ENCODE measurements at places on chromosomes 13 and 19.

DNA sequence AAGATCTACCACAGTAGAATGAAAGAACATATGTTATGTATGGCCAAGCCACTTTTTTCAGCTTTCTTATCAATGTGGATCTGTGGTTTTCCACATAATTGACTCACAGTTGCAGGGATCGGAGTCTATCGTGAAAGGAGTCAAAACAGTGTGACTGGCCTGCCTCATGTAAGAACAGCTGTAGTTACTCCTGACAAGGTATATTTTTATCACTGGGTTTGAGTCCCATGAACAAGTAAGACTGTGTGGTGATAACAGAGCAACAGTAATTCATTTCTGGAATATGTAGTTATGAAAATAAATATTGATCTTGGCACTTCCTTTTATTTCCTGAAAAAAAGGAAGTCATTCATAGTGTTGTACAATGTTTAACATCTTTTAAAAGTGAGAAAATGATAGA, 416.6 kb downstream of the KLF12 start:
- DNase-seq: no peak

GRCh38 chr13:34733721-34734120, 208.3 kb upstream of the NBEA start:
- DNase-seq: no peak

- DNase-seq: no peak
Measured at GRCh38 chr13:43235028-43235427, 211.6 kb downstream of the DNAJC15 start.

- no peak for DNase-seq
Measured at GRCh38 chr13:19062801-19063200, 118.8 kb downstream of the TUBA3C start.

DNA sequence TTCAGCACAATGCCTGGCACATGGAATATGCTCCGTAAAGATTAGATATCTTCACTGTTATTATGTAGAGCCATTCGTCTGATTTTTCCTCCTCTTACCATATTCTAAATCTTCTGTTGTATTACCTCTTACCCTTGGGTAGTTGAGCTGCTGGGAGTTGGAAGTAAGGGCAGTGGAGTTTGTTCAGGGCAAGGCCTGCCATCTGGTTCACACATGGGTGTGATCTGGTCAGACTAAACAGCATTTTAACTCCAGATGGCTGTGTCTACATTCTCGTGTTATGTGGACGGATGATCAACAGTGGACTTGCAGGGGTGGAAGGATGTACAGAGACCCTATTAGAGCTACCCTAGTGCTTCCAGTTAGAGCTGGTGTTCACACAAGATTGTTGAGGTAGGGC, 164.9 kb downstream of the ZIC5 start:
- DNase-seq: no peak

DNA sequence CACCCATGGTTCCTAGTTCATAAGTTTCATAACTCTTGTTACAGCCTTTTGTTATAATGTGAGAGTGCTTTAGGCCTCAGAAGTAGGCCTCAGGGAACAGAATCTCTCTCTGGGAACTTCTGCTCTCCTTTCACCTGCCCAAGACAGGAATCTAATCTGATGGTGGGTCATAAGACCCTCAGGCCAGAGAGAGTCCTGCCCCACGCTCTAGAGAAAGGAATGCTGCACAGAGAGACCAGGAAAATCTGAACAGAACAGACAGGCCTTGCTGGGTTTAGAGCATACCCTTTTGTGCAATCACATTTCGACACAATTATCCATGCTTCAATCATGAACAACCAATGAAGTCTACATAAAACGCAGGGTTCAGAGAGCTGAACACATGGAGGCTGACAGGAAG, 3.4 kb upstream of the DIAPH3 start:
- no peak for DNase-seq

- DNase-seq: no peak
Measured at GRCh38 chr19:39951065-39951650, 16.7 kb upstream of the FCGBP start.

DNA sequence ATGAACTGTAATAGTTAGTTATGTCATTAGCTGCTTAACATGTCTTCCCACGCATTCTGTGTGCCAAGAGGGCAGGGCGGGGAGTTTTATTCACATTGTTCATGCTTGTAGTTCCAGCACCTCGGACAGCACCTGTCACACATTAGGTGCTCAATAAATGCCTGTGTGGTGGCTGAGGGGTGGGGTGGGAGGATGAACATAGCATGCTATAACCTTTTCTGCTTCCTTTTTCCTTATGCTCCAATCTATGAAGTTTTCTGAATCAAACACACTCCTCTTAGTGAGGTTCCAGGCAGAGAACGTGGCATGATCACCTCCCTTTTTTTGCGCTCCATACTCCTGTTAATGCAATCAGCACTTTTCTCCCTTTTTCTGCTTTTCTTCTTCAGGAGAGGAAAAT, 15.8 kb upstream of the PTPRS start:
- DNase-seq: no peak

DNA sequence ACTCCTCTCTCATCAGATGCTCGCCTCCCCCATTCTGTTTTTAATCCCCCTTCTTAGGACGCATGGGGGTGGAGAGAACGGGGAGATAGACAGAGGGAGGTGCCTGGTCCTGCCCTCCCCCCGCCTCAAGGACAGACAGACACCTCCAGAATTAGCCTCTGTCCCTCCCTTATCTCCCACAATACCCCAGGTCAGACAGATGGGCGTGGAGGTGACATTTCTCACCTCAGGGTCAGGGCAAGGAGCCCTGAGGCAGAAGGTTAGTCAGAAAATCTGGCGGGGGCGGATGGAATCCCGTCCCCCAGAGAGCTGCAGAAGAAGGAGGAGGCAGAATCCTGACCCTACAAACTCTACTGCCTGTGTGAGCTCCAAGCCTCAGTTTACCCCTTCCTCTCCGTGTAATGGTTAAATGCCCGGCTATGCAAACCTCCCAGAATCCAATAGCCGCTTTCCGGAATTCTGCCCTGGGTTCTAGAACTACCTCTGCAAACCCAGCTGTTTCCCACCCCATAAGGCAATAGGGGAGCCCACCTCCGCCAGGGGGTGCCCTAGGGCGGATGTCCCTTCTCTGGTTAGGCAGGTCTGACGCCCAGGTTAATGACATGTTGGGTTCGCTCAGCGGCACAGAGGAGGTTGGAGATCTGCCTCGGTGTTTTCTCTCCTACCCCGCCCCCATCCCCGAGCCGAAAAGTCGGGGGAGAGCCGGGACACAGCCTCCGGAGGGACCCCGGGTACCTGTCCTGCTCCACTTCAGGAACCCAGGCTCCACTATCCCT, 900 bp downstream of the PPP1R13L start:
- no peak for DNase-seq

GRCh38 chr13:37295071-37295470, 189.6 kb upstream of the CSNK1A1L start:
- no peak for DNase-seq

- no peak for DNase-seq
Measured at GRCh38 chr13:31956980-31957644, 74.5 kb upstream of the FRY start.

- DNase-seq: no peak
Measured at GRCh38 chr13:39474600-39474999, 128.4 kb downstream of the LHFPL6 start.

DNA sequence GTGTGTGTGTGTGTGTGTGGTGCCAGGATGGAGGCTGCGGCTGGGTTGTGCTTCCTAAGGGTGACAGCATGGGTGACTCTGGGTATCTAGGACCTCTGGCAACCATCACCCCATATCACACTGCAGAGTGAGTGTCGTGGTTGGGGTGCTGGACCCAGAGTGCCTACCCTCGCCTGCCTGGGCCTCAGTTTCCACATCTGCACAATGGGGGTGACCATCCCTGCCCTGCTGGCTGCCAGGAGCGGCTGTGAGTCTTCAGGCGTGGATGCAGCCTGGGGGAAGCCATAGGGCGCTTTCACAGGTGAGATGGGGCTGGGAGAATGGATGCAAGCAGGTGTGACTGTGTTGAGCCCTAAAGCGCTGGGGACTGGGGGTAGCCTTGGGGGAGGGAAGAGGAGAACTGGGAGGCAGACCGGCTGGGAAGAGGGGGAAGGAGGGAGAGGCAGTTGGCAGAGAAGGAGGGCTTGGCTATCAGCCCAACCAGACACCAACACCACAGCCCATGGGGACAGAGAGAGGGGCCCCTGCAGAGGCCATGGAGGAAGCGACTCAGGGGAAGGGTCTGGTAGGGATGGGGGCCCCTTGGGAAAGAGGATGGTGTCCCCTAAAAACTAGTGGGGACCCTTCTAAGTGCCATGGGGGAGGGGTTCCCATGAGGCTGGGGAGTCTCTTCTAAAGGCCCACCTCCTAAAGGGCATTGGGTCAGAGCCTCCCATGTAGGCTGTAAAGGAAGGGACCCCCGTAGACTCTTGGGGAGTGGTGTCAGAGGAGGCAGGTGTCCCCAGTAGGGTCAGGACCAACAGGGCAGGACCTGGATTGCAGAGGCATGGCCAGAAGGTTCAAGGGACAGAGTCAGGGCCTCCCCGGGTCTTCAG, 1.7 kb downstream of the PLPPR2 start:
- no peak for DNase-seq

GRCh38 chr13:42039457-42039945, 8.9 kb upstream of the DGKH start:
- DNase-seq: peak; percentile 33

GRCh38 chr19:34178274-34178610, 5.9 kb downstream of the LSM14A start:
- no peak for DNase-seq

DNA sequence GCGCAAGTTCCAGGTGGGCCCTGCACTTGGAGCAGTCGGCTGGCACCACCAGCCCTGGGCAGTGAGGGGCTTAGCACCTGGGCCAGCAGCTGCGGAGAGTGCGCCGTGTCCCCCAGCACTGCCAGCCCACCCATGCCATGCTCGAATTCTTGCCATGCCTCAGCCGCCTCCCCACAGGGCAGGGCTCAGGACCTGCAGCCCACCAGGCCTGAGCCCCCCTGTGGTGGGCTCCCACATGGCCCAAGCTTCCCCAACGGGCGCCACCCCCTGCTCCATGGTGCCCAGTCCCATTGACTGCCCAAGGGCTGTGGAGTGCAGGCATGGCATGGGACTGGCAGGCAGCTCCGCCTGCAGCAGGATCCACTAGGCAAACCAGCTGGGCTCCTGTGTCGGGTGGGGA, 9.4 kb upstream of the ZNF426 start:
- DNase-seq: no peak

- DNase-seq: no peak
Measured at GRCh38 chr13:103101500-103101899, 35.3 kb upstream of the SLC10A2 start.

GRCh38 chr13:97191615-97192014, 30.5 kb upstream of the MBNL2 start:
- DNase-seq: peak; percentile 75

- DNase-seq: no peak
Measured at GRCh38 chr19:39377373-39378362, 13.2 kb downstream of the PAF1 start.

DNA sequence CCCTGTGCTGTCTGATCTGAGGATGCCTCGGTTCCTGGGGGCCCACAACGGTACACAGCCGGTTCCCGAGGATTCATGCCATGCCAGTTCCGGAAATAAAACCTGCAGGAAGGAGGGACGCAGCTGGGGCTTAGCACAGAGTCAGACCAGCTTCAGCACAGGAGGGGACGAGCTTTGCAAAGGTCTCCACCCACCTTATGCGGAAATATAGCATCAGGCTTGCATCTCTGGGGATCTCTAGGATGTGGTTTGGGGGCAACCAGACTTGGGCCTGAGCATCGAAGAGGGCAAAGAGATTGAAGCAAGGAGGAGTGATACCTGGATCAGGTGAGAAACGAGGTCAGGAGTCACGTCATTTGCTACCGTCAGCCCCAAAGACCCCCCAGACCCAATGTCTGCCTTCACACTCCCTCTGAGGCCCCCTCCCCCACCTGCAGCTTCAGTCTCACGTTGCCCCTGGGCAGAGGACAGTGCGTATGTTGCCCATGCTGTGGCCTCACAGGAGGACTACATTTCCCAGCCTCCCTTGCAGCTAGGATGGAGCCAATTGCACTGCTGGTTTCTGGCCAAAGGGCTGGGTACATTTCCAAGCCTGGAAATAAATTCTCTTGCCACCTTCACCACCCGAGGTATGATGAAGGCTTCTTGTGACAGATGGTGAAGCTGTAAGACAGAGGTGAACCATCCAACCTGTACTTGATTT, 12.1 kb downstream of the TYK2 start:
- no peak for DNase-seq

DNA sequence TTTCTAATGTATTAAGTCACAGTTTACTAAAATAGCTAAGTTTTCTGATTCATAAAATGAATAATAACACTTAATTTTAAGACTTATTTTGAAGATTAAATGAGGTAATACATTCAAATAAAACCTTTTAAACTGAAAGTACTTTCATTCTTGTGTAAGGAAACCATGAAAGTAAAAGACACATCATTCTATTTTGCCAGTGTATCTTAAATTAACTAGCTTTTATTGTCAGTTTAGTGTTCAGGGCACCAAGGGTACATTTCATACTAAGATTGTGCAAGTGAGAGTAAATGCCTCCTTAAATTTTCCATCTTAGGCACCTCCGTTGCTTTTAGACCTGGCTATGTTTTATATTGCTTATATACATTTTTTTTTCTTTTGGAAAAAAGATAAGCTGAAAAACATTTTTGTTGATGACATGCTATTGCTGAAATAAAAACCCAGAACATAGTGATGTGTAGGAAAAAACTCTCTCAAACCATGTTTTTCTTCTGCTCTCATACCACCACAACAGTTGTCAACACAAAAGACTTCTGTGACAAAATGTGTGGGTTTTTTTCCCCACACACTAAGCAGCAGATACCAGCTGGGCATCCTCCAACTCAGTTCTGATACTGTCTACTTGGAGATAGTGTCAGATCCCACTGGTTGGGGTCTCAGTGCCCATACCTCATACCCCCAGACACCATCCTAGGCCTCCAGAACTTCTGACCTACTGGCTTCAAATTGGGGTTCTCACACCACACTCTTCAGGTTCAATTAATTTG, 30.7 kb upstream of the LPAR6 start:
- DNase-seq: no peak

DNA sequence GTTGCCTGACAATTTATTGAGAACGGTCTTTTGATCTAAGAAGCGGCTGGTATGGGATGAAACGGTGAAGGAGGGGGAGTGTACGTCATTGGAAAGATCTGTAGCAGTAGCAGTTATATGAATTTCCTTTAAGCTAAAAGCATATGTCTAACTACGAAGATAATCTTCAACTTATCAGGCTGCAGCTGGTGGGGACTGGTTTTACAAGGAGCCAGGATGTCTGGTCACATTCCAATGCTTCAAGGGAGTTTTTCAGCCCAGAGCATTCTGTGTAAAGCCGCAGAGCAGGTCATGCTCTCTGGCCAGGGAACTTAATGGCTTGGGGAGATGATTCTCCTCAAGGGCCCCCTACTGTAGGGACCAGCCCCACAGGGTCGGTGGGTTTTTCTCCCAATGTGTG, 29.2 kb downstream of the CLEC4M start:
- DNase-seq: no peak

GRCh38 chr19:19645233-19645870, 1.9 kb upstream of the GMIP start:
- no peak for DNase-seq

- DNase-seq: no peak
Measured at GRCh38 chr13:69324090-69324886, 783.3 kb upstream of the ATXN8OS start.

DNA sequence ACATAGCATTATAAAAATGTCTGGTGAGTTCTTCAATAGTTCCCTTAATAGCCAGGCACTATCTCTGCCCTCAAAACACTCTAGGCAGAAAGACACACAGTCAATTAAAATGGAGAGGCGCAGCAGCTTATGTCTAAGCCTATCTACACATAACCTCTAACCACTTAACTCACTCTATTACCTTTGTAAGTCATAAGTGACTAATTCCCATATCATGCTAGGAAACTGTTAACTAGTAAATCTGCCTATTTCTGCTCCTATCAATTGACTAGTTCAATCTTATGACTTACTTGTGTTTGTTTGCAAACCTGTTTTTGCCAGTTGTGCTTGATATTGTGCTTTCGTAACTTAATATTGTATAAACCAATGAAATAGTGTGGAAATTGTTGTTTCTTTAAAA, 3.2 kb downstream of the CCDC122 start:
- no peak for DNase-seq
